ENCODE measurements at places on chromosomes 13 and 19.

GRCh38 chr19:2615782-2616181, 86.7 kb downstream of the GNG7 start:
- no peak for DNase-seq

- DNase-seq: peak; percentile 14
These were observed 17.9 kb upstream of the ZNF175 start for GRCh38 chr19:51552996-51553725.

DNA sequence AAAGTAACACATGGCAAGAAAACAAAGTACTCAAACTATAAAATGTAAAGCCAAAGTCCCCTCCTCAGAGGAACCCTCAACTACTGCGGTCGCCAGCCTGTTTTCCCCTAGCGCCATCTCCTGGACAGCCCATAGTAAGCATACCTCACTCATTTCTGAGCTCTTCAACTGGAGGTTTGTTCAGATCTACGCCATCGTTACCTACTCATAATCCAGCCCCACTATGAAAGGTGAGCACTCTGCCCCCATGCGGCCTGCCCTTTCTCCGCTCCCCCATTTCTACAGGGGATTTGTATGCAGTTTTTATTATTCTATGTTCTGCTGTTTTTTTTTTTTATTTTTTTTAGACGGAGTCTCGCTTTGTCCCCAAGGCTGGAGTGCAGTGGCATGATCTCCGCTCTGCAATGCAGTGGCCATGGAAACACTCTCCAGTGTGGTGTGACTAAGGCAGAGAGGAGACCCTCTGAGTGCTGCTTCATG, 26.2 kb downstream of the OPA3 start:
- DNase-seq: peak; percentile 15

GRCh38 chr13:96492766-96493165, 402.9 kb downstream of the HS6ST3 start:
- no peak for DNase-seq

GRCh38 chr19:15091918-15092753, 10.1 kb downstream of the OR1I1 start:
- DNase-seq: peak; percentile 11

- no peak for DNase-seq
These were observed 13.6 kb downstream of the LCP1 start for GRCh38 chr13:46168341-46168740.

DNA sequence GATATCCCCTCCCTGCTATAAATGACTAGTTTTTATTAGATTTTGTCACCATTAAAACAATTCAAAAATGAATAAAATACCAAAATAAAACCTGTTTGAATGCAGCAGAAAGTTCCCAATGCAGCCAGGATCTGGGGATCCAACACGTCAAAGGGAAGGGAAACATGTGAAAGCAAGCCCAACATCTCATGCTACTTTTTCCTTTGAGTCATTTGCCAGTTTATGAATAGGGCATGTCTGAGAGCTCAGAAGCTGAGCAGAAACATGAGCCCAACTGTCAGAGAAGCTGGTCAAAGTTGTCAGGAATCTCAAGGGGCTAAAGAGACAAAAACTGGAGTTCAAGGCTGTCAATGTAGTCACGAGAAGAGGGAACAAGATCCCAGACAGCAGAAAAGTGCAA, 526.4 kb downstream of the KLF5 start:
- DNase-seq: no peak

- DNase-seq: no peak
These were observed 40.7 kb upstream of the PNMA8B start for GRCh38 chr19:46536391-46536790.
